Smooth muscle cell of the pulmonary artery (primary cell): ENCODE measurements at places on chromosomes 6 and 20. TPM values are rescaled to one million over a fixed set of nuclear protein-coding genes. Genes with fewer than 3 reads are reported as not detected.

The DNAH8 gene
- under 0.01 TPM in 1 of 2 replicates, not detected in the other for total RNA-seq

The PLAGL1 gene
- 44.0 and 48.2 TPM in 2 replicates for total RNA-seq

The COL21A1 gene
- 1.6 and 23.1 TPM in 2 replicates for total RNA-seq

The MYMX gene
- total RNA-seq, result 0.33 TPM in 1 of 2 replicates, not detected in the other

The SPTLC3 gene
- total RNA-seq, result 3.8 and 3.9 TPM in 2 replicates

The GMNN gene
- 6.9 and 15.3 TPM in 2 replicates for total RNA-seq

The RNF144B gene
- total RNA-seq, result 1.2 and 2.7 TPM in 2 replicates

The ADNP gene
- 40.4 and 49.5 TPM in 2 replicates for total RNA-seq

The LCA5 gene
- total RNA-seq, result 4.3 and 6.1 TPM in 2 replicates

The SLPI gene
- 0.52 and 0.69 TPM in 2 replicates for total RNA-seq

The VGLL2 gene
- not detected in 2 replicates for total RNA-seq
